GM10248 (cell line): ENCODE measurements at places on chromosomes 7 and 10.

DNA sequence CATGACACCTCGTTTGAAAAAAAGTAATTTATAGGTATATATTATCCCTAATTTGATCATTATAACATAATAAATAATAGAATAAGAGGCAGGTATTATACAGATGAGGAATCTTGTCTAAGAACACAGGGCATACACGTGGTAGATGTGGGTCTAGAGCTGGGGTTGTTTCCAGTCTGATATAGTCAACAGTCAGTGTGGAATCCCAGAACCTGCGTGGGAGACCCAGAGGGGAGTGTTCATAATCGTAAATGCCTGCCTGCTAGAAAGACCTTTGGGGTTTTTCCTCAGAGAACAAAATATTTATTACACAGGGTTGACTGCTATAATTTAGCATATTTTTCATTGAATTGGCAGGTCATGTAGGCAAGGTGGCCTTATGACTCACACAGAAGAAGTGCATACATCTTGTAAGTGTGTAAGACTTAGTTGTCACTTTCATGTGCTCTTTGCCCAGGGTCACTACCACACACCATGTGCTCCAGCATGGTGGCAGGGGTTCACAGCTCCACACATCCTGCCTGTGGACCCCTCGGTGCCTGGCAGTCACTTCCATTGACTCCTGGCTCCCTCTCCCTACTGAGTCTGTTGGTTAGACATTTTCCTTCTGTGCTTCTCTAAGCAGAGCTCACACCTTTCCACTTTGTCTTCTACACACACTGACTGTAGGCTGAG, 94.9 kb upstream of the IKZF1 start:
- no peak for DNase-seq

DNA sequence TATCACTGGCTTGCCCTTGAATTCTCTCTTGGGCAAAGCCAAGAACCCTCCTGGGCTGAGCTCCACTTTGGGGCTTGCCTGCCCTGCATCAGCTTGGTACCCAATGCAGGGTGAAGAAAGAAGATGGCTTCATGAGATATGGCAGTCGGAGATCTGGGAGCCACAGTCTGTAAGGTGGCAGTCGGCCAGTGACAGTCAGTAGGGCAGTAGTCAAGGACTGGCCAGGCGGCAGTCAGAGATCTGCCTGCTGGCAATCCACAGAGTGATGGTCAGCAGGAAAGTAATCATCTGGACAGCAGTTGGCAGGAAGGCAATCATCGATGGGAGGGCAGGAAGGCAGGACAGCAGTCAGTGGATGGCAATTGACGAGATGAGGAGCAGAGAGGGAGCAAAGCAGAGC, 32.6 kb upstream of the CNNM1 start:
- no peak for DNase-seq

- DNase-seq: no peak
Observed at GRCh38 chr10:3783682-3784432, 1.2 kb downstream of the KLF6 start.

- DNase-seq: no peak
Observed at GRCh38 chr10:9024210-9024609, 969.7 kb downstream of the GATA3 start.

DNA sequence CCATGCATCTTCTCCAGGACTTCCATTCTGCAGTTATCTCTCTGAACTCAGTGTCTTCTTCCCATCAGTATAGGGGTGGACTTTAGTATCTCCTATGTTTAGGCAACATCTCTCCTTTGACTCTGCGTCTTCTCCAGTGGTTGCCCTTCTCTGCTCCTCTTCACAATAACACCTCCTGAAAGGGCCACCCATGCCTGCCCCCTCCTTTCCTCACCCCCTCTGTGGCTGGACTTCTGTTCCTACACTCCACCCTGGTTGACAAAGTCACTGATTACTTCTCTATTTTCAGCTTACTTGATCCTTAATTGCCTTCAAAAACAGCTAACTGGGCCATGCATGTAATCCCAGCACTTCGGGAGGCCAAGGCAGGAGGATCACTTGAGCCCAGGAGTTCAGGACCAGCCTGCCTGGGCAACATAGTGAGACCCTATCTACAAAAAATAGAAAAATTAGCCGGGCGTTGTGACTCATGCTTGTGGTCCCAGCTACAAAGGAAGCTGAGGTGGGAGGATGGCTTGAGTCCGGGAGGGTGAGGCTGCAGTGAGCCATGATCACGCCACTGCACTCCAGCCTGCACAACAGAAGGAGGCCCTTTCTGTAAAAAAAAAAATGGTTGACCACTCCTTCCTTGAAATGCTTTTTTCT, 13.7 kb downstream of the SRGN start:
- no peak for DNase-seq

DNA sequence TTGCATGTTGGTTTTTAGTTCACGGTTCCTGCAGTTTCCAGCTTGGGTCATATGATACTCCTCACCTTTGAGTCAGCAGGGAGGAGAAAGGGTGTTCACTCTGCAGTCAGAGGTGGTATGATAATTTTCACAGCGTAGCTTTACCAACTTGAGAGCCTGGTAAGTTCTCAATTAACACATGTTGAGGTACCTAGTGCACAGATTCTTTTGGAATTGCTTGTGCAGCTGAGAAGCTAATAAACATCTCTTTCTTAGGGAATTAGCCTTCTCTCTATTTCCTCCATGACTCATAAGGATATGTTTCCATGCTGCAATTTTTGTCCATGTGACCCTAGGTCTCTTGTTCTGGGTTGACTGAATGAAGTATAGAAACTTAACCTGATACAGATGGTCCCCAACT, 166.6 kb downstream of the KIF20B start:
- DNase-seq: no peak

DNA sequence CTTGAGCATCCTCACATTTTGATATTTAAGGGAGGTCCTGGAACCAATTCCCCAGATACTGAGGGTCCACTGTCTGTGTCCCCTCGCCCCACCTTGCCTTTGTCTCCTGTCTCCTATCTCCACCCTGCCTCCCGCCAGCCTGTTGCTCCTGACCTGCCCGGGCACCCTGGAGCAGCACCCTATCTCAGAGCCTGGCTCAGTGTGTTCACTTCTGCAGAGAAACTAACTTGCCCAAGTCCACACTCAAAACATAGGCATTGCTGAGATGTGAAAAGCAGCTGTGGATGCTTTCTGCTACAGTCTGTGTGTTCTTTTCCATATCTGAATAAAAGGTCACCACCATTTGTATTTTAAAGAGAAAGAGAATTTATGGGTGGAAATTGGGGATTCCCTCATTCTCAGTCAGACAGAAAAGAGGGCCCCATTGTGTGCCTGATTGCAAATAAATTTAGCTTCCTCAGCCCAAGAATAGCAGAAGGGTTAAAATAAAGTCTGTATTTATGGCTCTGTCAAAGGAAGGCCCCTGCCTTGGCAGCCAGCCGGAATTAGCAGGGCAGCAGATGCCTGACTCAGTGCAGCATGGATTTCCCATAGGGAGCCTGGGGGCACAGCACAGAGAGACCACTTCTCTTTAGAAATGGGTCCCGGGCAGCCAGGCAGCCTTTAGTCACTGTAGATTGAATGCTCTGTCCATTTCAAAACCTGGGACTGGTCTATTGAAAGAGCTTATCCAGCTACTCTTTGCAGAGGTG, 161.3 kb downstream of the EGFR start:
- DNase-seq: no peak

DNA sequence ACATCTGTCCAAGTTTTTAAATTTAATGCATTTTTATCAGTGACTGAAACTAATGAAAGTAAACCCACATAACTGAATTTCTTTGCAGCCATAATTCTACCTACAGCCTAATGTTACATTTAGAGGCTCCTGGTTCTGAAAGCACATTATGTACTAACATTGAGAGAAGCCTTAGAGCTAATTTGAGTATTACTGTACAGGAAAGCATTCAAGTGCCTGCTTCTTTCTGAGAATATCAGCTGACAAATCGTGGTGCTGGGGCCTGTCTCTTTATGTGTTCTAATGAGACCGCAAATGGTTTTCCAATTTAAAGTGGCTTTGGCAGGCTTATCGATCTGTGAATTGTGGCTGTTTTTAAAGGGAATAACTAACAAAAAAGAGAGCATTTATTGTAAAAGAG, 32.3 kb upstream of the DGKB start:
- DNase-seq: no peak

DNA sequence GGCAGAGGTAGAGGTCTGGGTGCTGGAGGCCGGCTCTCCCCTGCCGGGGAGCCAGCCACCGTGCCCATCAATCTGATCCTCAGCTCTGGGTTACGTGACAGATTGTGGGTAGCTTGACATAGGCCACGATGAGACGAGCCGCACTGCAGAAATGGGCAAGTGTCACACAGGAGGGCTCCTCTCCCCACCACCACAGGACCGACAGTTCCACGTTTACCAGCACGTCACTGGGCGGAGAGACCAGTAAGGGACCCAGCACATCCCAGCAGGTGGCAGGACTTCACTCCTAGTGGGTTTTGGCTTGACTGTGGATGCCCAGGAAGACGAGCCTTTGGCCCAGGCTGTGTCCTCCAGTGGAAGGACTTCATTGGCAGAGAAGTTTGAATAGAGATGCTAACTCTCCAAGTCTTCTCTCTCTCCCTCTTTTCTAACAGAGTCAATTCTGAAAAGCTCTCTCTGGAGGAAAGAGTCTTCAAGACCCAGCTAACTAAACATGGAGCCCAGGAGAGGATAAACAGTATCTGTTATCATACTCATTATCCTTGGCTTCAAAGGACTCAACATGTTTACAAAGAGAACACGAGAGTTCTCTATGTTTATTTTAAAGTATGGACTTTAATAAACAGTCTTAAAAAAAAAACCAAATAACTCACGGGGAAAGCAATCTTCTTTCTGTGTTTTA, 129.3 kb upstream of the JCAD start:
- DNase-seq: no peak

DNA sequence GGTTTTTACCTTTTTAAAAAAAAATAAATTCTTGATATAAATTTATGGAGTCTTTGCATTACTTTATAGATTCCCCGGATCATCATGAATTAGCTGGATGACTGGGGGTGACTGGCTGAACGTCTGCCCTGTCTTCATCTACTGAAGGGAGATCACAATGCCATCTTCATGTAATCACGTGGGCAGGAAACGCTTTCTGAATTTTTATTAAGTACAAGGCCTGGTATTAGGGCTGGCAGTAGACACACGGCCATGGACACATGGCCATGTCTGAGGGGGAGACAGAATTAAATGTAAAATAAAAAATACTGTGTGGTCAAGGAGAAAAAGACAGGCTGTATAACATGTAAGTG, 111.2 kb downstream of the VIPR2 start:
- no peak for DNase-seq

GRCh38 chr10:52004342-52004949, 305.1 kb upstream of the CSTF2T start:
- peak; percentile 35 for DNase-seq

DNA sequence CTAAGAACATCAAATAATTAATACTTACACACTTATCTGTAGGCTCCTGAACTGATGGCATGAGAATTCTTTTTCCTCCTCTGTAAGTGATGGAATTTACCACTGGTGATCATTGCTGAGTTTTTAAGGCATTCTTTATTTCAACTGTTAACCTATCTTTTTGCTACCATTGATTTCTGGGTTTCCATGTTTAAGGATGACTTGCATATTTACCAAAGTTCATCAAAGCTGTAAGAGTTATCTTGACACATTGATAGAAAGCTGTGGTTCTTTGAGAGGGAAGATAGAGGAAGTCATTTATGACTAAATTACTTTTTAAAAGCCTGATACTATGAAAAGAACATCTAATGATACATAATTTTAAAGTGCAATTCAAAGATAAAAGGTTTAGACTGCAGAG, 19.5 kb upstream of the GFRA1 start:
- DNase-seq: no peak

GRCh38 chr7:148344406-148344805, 246.2 kb upstream of the C7orf33 start:
- no peak for DNase-seq

- peak; percentile 24 for DNase-seq
Observed at GRCh38 chr7:80659120-80660055, 20.9 kb downstream of the CD36 start.

DNA sequence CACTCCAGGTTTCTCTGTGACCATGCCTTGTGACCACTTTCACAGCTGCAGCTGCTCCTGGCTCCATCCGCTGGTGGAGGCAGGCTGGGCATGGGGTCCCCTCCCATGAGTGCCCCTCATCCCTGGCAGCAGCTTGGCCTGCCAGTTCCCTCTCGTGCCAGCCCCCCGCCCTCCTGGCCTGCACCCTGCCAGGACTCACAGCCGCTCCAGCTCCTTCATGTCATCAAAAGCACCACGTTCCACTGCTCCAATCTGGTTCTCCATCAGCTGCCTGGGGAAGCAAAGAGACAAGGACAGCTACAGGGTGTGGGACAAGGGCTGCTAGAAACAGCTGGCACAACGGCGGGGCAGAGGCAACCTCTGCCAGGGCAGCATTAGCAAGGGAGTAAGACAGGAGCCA, 22.6 kb downstream of the SLIT1 start:
- DNase-seq: no peak

DNA sequence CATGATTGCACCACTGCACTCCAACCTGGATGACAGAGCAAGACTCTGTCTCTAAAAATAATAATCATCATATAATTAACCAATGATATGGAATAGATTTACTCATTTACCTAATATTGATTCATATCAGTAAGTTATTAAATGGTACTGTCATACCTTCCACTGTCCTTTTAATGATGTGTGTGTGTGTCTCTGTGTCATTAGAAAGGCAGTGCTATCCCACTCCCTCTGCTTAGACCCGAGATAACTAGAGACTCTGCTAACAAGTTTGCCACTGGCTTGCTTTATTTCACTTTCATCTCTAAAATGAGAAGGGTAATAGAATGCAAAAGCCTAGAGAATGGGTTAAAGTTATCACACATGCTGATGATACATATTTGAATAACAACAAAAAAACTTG, 21.1 kb downstream of the MCM10 start:
- DNase-seq: no peak

GRCh38 chr7:1533547-1534329, 3.2 kb downstream of the MAFK start:
- DNase-seq: peak; percentile 77

DNA sequence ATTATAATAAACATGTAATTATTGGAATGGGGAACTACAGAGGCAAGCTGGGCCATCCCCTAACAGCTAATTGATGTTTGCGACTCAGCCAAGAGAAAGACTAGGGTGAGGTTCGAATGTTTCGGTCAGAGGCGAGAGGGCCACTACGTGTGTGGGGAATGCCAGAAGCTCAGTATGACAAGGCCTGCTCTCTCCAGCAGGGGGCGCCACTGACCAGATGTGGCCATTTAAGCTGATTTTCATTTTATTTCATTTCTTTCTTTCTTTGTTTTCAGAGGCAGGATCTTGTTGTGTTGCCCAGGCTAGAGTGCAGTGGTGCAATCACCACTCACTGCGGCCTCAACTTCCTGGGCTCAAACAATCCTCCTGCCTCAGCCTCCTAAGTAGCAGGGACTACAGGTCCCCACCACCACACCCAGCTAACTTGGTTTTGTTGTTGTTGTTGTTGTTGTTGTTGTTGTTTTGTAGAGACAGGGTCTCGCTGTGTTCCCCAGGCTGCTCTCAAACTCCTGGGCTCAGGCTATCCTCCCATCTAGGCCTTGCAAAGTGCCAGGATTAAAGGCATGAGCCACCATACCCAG, 38.1 kb downstream of the TMEM130 start:
- DNase-seq: no peak

DNA sequence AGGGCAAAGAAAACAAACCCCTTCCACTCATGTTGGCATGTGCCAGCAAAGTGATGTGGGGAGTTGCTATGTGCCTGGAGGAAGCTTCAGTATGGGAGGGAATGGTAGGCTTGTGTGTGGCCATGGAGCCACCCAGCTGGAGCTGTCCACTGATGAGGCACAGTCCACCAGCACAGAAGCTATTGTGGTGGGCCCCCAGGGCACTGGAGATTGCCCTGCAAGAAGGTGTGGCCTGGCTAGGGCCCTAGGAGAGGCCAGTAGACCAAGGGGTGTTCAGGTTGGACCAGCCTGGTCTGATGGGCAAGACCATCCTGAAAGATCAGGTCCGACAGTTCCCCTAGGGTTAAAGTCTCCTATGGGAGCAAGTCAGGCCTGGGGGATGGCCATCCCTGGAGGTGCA, 22.1 kb upstream of the KEL start:
- DNase-seq: no peak
